Stimulated activated CD8-positive, alpha-beta memory T cell treated with anti-CD3 and anti-CD28 coated beads, Interleukin-12 subunit alpha, Interleukin-12 subunit beta, amount 100 ng/mL, for 4 hours (primary cell): ENCODE measurements at places on chromosomes 7 and 10.

DNA sequence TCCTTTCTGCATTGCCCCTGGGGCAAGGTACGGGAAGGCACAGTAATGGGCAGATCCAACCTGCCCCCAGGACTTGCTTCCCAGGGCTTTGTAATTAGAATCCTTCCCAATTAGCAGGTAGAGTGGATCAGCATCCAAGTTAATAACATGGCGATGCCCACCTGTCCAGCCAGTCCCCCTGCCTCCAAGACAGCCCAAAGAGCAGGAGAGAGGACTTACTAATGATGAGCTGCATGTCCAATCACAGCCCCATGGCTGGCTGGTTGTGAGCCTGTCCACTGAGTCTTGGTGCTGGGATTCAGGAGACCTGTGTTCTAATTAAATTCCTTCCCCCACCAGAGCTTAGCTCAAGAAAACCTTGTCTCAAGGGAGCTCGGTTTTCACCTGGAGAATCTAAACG lies 49.0 kb downstream of the RPS24 start:
- no peak for DNase-seq

- DNase-seq = no peak
Observed at GRCh38 chr10:124618470-124619073, 125.6 kb downstream of the FAM53B start.

- no peak for DNase-seq
Observed at GRCh38 chr7:132757783-132758182, 181.5 kb upstream of the PLXNA4 start.

GRCh38 chr10:30581779-30582380 lies 47.7 kb downstream of the LYZL2 start:
- no peak for DNase-seq

GRCh38 chr7:13016036-13016581 lies 328.7 kb downstream of the ARL4A start:
- no peak for DNase-seq

- no peak for DNase-seq
Observed at GRCh38 chr7:140214075-140214684, 37.4 kb upstream of the KDM7A start.

DNA sequence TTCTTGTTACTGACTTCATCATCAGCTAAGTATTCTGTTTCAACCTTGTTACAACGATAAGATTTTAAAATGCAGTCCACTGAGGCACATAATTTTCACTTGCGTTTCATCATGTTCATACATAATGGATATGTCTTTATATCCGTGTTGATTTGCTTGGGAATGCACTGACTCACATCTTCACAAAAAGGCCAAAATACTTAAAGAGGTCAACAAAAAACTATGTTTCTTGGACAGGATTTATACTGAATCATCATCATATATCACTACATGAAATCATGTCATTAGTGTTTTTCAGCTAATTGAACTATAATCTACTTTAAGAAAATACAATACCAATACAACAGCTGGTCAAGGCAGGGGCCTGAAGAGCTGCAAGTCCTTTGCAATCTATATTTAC lies 324.5 kb upstream of the KLF6 start:
- no peak for DNase-seq

- DNase-seq = no peak
Observed at GRCh38 chr7:105920766-105921165, 42.3 kb upstream of the CDHR3 start.

DNA sequence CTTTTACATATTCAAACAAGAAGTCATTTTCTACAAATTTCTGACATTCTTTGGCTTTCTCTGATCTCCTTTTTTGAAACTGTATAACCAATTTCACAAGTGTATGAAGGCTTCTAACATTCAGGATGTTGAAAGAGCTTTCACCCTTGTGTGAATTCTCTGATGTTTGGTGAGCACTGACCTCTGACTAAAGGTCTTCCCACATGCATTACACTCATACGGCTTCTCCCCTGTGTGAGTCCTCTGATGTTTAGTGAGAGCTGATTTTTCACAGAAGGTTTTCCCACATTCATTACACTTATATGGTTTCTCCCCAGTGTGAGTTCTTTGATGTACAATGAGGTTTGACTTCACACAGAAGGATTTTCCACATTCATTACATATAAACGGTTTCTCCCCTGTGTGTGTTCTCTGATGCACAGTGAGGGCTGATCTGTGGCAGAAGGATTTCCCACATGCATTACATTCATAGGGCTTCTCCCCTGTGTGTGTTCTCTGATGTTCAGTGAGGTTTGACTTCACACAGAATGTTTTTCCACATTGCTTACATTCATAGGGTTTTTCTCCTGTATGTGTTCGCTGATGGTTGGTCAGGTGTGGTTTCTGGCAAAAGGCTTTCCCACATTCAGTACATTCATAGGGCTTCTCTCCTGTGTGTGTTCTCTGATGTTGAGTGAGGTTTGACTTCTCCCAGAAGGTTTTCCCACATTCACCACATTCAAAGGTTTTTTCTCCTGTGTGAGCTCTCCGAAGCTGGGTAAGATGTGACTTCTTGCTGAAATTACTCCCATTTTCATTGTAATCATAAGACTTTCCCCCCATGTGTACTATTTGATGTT lies 25.7 kb downstream of the ZNF248 start:
- DNase-seq = no peak

DNA sequence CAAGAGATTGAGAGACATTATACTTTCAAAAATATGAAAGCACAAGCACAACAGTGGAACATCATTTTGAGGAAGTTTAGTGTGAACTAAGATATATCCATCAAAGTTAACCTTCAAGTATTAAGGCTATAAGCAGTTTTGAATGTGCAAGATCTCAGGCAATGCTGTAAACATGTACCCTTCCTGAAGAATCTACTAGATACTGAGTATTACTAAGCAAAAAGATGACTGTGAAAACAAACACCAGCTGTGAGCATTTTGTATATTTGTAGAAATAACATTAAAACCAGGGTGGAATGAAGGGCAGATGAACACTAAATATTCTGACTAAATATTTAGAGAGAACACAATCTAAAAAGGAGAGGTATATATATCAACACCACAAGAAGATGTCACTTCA lies 41.3 kb upstream of the ADRA2A start:
- DNase-seq = no peak

DNA sequence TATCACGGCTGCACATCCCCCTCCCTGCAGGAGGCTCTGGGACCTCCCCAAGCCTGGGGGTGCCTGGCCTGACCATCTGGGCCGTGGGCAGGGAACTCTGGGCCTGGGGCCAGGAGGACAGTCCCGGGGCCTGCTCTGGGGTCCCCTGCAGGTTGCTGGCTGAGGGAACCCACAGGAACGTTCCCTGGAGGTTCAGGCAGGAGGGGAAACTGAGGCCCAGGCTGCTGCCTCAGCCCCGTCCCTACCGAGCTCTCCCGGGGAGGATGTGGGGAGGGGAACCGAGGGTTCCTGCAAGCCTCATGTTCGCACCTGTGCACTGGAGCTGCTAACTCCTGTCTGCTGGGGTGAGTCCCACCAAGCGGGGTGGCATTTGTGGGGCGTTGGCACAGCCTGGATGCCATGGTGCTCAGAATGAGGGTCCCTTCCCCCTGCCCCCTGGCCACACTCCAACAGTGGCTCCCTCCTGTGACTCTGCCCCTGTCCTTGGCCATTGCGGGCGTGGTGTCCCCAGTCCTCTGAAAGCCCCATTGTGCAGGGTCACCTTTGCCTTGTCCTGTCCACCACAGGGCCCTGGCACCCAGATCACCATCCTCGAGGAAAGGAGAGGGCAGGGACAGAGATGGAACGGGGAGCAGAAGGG lies 9.4 kb downstream of the ELFN1 start:
- DNase-seq = no peak

GRCh38 chr7:127844707-127845331 lies 186.4 kb downstream of the LRRC4 start:
- DNase-seq = no peak

- DNase-seq = no peak
Observed at GRCh38 chr7:75943864-75944263, 28.9 kb downstream of the POR start.

- DNase-seq = no peak
Observed at GRCh38 chr7:106423821-106424475, 139.2 kb upstream of the NAMPT start.

GRCh38 chr7:155867734-155868400 lies 55.6 kb upstream of the SHH start:
- no peak for DNase-seq

DNA sequence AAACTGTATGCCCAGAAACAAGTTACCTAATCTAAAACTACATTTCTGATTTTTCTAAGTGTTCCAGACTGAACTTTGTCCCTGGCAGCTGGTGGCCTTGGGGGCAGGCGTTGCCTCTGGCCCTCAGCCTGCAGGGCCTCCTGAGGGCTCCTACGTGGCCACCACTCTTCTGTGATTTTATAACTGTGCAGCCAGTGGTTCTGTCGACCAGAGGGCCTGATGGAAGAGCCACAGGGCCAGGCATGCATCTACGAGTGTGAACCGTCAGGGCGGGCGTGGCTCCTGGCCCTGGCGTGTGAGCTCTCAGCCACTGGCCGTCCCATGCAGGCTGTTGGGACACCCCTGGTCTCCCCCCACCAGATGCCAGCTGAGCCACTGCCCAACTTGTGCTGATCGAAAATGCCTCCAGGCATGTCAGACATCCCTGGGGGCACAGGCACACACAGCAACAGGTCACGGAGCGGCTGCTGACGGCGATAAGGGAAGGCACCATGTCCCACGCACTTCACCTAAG lies 173.4 kb downstream of the ZMYND11 start:
- DNase-seq = no peak

DNA sequence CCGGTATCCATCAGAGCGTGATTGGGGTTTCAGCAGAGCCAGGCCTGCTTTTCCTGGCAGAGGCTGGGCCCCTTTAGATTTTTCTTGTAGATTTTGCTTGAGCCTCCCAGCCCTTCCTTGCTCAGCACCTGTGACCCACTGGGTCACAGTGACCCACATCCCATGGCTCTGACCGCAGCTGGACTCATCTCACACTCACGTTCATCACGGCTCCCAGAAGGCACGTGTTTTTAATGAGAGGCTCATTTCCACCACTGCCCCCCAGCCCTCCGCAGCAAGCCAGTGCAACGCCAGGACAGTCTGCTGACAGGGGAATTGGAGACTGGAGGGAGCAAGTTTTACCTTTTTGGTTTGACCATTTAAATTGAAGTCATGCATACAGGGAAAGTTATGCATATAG lies 155.7 kb downstream of the CUX1 start:
- DNase-seq = no peak

- DNase-seq = no peak
Observed at GRCh38 chr7:34675749-34676374, 17.8 kb downstream of the NPSR1 start.

DNA sequence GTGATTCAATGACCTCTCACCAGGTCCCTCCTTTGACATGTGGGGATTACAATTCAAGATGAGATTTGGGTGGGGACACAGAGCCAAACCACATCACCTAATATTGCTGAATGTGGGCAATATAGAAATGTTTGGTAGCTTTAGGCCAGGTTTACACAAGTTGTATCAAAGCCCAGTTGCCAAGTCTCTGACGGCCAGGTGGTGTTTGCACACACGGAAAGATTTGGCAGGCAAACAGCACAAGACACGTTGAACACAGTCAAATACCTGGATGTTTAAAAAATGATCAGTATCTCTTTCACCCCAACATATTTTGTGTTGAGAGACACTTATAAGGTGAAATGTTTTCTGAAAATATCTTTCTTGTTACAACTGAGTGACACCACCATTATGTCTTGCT lies 294.4 kb upstream of the MKI67 start:
- DNase-seq = no peak
